Mesenchymal stem cell (in vitro differentiated cells and primary cell): ENCODE measurements at places on chromosomes 4 and X.

DNA sequence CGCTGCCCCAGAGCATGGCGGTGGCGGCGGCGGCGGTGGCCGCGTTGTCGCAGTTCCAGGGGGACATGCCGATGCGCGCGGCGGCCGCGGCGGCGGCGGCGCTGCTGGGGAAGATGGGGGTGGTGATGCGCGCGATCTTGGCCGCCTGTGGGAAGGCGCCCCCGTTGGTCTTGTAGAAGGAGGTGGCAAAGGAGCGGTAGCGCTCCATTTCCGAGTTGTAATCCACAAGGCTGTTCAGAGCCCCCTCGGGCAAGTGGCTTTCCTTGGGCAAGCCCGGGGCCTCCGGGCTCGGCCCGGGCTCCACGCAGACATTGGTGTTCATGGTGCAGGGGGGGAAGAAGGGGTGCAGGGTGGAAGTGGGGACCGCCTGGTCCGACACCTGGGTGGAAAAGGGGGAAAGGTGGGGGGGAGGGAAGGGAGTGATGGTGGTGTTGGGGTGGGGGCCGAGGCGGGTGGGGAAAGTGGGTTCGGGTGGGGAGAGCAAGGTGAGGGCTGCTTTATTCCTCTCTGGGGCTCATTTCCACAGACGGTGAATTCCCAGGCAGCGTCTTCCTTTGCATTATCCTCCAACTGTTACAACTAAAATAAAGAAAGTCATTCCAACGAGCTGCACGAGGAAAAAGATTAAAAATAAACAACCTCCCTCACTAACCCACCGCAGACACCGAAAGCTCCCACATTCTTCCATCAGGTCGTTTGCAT lies 3.1 kb downstream of the CXXC4 start:
- DNase-seq = peak; percentile 65

DNA sequence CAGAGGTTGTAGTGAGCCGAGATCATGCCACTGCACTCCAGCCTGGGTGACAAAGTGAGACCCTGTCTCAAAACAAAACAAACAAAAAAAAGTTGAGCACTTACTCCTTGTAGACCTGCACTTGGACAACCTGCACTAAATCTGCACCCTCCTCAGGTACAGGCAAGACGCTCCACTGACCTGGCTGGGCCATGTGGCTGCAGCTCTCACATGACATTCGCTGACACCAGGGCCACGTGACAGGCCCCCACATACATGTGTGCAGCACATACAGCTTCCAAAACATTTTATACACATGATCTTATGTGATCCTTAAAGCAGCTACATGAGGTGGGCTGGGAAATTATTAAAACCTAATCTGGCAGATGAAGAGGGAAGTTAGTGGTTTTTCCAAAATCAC lies 62.5 kb downstream of the MGST2 start:
- DNase-seq = no peak

DNA sequence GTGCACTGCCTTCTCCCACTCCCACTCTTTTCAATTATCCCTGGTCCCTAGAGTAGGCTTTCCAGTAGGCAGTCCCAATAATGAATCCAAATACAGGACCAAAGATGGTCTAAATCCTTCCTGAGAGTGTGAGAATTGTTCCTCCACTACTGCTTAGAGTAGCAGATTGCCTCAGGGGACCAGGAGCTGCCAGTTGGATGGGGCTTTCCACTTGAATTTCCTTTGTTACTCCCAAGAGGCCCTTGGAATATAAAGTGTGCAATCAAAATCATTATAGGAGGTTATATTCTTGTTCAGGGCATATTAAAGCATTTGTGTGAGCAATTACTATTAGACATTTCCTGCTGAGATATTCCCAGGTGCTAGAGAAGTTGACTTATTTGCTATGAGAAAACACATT lies 156.6 kb upstream of the TLL1 start:
- DNase-seq = no peak

- peak; percentile 66 for DNase-seq
Measured at GRCh38 chr4:121070696-121071639, 1.4 kb downstream of the NDNF start.

DNA sequence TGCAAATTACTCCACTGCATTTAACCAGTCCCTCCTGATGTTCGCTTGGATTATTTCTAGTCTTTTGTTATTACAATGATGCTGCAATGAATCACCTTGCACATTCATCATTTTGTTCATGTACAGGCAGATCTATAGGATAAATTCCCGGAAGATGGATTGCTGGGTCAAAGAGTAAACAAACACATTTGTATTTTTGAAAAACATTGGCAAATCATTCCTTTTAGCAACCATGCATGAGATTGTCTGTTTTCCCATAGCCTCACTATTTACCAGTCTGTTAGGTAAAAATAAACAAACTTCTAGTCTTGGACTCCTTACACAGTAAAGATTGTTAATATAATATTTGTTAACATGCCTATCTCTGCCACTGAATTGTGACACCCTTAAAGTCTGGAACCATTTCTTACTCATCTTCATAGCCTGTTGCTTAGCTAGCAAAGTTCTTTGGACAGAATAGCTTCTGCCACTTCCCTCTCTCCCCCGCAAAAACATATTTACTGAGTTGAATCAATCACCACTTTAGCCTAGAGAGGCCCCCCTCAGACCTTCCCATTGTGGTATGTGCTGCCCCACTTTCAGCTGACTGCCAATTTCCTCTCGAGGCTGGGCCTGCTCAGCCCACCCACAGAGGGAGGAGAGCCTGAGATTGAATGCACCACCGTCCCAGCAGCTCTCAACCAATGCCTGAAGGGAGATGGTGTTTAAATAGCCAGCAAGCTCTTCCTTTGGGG lies 108.4 kb upstream of the ATXN3L start:
- DNase-seq = peak; percentile 55
